ENCODE measurements at places on chromosomes 16 and 17.
A peak's percentile ranks its signal among the peaks of the same experiment; 100 is the strongest.

DNA sequence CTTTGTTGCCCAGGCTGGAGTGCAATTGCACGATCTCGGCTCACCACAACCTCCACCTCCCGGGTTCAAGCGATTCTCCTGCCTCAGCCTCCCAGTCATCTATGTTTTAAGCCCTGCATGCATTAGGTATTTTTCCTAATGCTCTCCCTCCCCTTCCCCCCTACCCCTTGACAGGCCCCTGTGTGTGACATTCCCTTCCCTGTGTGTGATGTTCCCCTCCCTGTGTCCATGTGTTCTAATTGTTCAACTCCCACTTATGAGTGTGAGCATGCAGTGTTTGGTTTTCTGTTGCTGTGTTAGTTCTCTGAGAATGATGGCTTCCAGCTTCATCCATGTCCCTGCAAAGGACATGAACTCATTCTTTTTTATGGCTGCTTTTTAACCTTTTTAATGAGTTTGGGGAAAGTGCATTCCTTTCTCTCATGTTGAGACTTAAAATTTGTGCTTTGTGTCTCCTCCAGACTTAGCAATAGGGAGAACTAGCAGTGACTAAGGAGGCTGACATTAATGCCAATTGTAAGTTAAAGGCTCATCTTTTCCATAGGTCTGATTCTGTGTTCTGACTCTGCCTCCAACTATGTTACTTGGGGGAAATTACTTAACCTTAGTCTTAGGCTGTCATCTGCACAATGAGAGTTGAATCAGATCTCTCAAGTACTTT, 17.7 kb upstream of the PHAF1 start:
- DNase-seq = no peak

- no peak for DNase-seq
Observed at GRCh38 chr17:75712446-75712845, 8.8 kb upstream of the ITGB4 start.

GRCh38 chr17:80295559-80295958, 34.9 kb downstream of the RNF213 start:
- DNase-seq = no peak

GRCh38 chr17:66397486-66397885, 95.1 kb downstream of the PRKCA start:
- DNase-seq = no peak

- no peak for DNase-seq
Observed at GRCh38 chr17:909642-910323, 69.8 kb downstream of the NXN start.

DNA sequence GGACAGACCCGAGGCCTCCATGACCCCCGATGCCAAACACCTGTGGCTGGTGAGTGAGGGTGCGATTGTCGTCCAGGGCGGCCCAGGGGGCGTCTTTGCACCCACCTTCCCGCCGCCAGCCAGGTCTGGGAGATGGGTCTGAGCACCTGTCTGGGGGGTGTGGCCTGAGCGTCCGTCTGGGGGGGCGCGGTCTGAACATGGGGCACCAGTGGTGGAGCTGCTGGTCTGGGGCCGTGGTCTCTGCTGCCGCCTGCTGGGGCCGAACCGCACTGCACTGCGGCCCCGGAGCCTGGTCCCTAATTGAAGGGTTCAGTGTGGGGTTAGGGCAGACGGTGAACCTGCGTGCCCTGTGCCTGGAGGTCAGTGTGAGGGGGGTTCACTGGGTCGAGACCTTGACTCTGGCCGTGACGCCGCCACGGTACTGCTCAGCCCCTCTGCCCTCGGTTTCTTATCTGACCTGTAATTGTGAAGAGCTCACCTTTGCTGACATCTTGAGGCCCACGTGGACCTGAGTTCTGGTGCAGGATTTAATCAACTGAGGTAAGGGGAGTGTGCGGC, 12.6 kb upstream of the TCF25 start:
- peak; percentile 45 for DNase-seq

DNA sequence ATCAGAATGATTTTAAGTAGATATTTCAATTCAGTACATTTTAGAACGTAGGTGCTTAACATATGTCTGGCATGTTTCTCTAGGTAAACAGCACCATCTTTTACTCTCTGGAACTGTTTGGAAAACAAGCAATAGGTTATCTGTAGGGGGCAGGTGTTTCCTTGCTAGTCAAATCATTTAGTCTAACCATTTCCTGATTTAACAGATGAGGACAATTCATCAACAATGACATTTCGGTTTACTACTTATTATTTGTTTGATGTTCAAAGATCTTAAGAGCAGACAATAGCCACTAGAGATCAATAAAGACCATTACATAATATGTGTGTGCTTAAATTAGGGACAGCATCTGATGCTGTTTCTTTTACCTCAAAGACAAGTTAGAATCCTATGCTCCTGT, 173.1 kb downstream of the CEP112 start:
- no peak for DNase-seq

DNA sequence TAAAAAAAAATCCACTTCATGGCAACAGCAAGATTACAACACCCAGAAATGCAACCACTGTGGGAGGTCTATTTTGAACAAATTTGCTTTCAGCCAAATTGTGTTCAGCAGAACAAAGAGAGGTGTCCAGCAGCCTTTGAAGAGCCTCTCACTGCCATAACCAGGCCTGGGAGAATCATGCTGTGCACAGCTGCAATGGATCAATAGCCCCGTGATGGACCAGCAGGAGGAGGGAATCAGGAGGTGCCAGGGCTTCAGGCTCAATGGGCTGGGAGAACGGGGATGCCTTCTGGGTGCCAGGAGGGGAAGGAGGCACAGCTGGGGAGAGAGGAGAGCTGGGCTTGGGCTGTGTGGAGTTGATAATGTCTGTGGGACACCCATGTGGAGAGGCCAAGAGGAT, 366.2 kb upstream of the EEF2KMT start:
- DNase-seq = no peak

- DNase-seq = no peak
Observed at GRCh38 chr17:1486802-1487695, 5.4 kb downstream of the MYO1C start.

- DNase-seq = no peak
Observed at GRCh38 chr17:11302401-11303186, 61.6 kb downstream of the SHISA6 start.

- peak; percentile 78 for DNase-seq
Observed at GRCh38 chr17:28744972-28745785, 1.4 kb downstream of the TRAF4 start.

Data from left kidney (tissue), 8 donors.